ENCODE measurements at places on chromosomes 11 and 22.

- DNase-seq: no peak
Measured at GRCh38 chr22:48644108-48644507, 1183.6 kb downstream of the BRD1 start.

DNA sequence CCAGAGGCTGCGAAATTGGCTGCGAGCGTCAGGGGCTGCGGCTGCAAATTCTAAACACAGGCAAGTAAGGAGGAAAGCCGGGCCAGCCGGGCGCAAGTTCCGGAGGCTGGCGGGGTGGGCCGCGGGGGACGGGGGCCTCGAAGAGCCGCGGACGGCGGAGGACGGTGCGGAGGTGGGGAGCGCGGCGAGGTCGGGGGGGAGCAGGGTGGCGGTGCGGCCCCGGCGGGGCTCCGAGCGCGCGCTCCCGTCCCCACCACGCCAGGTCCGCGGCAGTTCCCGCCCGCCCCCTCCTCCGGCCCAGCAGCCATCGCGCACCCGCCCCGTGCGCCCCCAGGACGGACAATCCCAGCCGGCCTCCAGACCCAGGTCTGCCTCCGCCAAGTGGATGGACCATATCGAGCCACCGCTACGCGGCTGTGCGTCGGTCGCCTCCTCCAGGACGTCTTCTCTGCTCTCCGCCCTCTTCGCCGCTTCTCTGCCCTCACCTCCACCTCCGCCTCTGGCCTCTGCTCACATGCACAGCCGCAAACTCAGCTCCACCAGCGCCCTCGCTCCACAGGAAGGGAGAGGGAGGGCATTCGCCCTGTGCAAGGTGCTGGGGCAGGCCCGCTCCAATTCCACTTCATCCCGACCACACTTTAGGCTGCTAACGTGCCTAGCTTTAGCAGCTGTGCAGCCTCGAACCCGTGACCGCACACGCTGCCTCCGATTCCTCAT, 7.2 kb downstream of the ELFN2 start:
- DNase-seq: no peak

DNA sequence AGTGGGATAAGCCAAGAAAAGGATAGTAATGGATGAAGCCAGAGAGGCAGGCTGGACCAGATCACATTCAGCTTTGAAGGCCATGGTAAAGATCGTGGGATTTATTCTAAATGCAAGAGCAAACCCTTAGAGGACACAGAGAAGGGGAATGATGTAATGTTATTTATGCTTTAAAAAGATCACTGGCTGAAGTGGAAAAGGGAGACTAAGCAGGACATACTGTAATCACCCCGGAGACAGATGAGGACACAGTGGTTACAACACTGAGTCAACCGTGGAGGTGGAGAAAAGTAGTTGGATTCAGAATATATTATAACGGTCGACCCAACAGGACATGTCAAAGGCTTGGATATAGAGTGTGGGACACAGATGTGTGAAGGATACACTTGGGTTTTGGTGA, 38.5 kb downstream of the CDON start:
- DNase-seq: no peak

DNA sequence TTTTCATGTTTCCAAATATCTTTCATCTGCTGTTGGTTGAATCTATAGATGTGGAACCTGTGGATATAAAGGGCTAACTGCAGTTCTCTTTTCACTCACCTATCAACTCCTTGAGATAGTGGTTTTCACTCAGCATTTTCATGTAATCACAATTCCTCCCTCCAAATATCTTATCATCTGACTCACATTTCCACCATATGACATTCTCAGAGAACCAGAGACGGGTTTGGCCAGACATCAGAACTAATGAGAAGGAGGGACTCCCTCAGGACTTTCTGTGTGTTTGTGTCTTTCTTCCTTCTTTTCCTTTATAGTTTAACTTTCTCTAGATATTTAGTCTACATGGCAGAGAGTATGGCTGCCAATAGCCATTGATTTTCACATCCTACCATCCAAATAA, 134.8 kb upstream of the DDI1 start:
- no peak for DNase-seq

DNA sequence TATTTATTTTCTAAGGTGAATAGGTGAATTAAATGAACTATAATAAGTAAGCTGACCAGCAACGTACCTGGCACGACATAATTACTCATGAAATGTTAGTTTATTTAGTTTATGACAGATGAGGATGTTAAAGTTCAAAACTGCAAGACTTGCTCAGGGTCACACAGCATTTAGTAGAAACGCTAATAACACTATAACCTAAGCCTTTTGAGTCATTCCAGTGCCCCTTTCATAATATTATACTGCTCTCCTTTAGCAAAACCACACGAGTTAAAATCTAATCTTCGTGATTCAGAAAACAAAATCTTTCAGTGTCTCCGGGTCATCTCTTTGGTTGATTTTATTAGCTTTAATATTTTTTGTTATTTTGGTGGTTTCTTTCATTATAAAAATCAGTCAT, 39.6 kb downstream of the BTBD10 start:
- DNase-seq: no peak

DNA sequence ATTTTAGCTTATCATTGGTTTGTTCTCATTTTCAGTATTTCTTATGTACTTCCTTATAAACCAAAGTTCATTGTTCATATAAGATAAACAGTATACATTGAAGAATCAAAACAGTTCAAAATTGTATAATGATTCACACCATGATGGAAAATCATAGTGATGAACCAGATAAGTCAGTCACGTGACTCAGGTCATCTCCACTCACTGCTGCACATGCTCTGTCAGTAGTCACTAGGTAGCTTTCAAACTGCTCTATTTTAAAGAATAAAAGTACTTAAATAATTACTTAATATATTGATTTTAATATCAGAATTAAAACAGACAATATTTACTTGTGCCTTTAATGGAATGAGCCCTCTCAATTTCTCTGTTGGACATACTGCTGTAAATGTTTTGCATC, 37.5 kb downstream of the PDHX start:
- no peak for DNase-seq

- no peak for DNase-seq
Measured at GRCh38 chr11:104918113-104918824, 20.0 kb upstream of the CASP12 start.

GRCh38 chr22:39278040-39278439, 33.3 kb upstream of the PDGFB start:
- no peak for DNase-seq

DNA sequence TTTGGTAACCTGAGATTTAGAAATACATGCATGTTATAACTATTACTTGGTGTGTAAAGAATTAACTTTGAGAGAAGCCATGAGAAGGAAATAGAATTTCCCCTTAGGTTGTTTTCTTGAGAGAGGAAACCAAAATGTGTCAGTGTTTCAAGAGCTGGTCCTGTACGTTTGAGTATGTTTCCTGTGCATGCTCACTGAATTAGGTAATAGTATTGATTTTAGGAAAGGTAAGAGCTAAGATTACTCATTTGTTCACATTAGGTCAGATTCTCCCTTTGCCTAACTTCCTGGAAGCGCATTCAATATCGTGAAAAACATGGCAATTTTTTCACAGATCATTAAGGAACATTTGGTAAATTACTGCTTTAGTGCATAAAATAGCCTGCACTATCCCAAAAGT, 49.3 kb upstream of the RDX start:
- no peak for DNase-seq

GRCh38 chr22:50114221-50115021, 24.6 kb downstream of the MOV10L1 start:
- DNase-seq: no peak

DNA sequence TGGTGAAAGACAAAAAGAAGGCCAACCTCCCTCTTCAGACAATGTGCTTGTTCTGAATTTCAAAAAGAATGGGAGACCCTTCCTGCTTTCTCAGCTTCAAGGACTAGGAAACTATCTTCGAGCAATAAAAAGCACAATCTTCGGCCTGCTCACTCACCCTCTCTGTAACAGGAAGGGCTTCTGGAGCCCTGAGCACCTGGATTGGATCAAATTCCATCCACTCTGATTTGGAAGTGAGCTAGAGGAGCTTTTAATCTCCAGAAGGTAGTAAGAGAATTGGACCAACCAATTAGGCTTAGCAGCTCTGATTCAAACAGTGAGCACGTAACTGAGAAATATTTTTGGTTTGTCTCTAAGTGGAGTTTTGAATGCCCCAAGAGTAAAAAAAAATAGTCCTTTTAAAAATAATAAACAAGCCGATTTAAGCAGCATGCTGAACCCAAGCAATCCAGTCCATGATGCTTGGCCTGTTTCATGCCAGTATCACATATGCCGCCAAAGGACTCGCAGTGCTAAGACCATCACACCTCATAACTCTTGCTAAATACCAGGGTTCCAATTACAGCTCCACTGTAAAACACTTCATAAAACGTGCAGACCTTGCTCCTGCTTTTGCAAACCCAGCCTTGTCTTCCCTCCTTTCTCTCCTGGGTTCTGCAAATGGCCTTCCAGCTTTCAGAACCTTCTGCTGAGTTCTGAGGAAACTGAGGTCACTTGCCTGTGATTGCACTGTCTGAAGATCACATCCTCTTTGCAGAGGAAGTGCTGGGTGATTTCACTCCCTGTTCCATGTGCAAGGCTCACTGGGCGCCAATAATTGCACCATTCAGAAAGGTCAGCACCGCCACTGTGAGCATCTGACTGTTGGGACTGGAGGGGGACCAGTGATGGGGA, 74.4 kb downstream of the SLC1A2 start:
- DNase-seq: no peak

DNA sequence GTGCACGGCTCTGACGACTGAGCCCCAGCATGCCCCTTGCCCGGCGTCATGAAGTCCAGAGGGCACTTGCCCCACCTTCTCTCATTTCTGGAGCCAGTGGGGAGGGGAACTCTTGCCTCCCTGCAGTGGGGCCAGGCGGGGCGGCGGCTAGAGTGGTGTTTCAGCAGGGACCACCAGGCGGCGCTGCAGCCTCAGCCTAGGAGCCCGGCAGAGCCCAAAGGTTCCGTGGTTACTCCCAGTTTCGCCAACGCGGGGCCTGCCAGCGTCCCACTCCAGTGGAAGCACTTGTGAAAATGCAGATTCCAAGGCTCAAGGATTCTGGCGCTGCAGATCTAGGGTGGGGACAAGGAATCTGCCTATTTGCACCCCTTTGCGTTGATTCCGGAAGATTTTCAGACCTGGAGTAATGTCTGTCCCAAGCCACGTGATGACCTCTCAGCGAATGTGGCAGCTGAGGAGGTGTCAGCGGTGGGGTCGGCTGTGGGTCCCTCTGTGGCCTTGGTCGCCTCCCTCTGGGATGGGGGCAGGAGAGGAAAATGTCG, 55.7 kb downstream of the CD82 start:
- peak; percentile 44 for DNase-seq

- peak; percentile 86 for DNase-seq
Measured at GRCh38 chr11:65422633-65423515, at the start of gene NEAT1. Gene NEAT1, plus strand, starts transcription at chr11:65422798.

GRCh38 chr11:12675951-12676711, 1.9 kb downstream of the TEAD1 start:
- peak; percentile 7 for DNase-seq

GRCh38 chr11:28090052-28090749, 17.8 kb downstream of the KIF18A start:
- no peak for DNase-seq

- no peak for DNase-seq
Measured at GRCh38 chr11:4763096-4763495, 6.6 kb downstream of the OR51F1 start.

- DNase-seq: no peak
Measured at GRCh38 chr11:70577948-70578347, 179.6 kb downstream of the CTTN start.

- no peak for DNase-seq
Measured at GRCh38 chr11:20873054-20873453, 203.7 kb downstream of the NELL1 start.

- DNase-seq: no peak
Measured at GRCh38 chr22:43377896-43378704, 33.7 kb upstream of the MPPED1 start.

Data from CD8-positive, alpha-beta memory T cell (primary cell).